ENCODE measurements at places on chromosomes 2 and 18. TPM values are rescaled to one million over a fixed set of nuclear protein-coding genes. Genes with fewer than 3 reads are reported as not detected.

SCYGR4 gene
- total RNA-seq: not detected

IMPACT gene
- total RNA-seq: 35.9 TPM

ALKAL2 gene
- not detected for total RNA-seq

MRO gene
- not detected for total RNA-seq

IL1RL1 gene
- 53.3 TPM for total RNA-seq

PFN4 gene
- 0.43 TPM for total RNA-seq

ZC3H6 gene
- total RNA-seq: 8.3 TPM

CRYGD gene
- not detected for total RNA-seq

UGT1A8 gene
- total RNA-seq: 0.14 TPM

ABCG5 gene
- total RNA-seq: not detected

RAPGEF4 gene
- total RNA-seq: 0.34 TPM

CROCC2 gene
- total RNA-seq: not detected

CFC1B gene
- total RNA-seq: not detected

GRHL1 gene
- total RNA-seq: 32.5 TPM

TXNDC2 gene
- under 0.01 TPM for total RNA-seq

FIGN gene
- total RNA-seq: 1.6 TPM

SLC9A4 gene
- total RNA-seq: not detected

DNAH7 gene
- 0.14 TPM for total RNA-seq

C2orf66 gene
- 0.93 TPM for total RNA-seq

COL6A3 gene
- under 0.01 TPM for total RNA-seq

ALLC gene
- not detected for total RNA-seq

ALPG gene
- not detected for total RNA-seq

SIX2 gene
- total RNA-seq: 11.6 TPM

RNF25 gene
- total RNA-seq: 35.5 TPM

CLASP1 gene
- total RNA-seq: 118 TPM

ACSL3 gene
- total RNA-seq: 249 TPM

ALPP gene
- total RNA-seq: not detected

VWA3B gene
- total RNA-seq: 0.07 TPM

ABCA12 gene
- total RNA-seq: 27.8 TPM

CLK1 gene
- total RNA-seq: 105 TPM

MEIS1 gene
- total RNA-seq: 16.1 TPM

KIAA2012 gene
- total RNA-seq: not detected

GKN2 gene
- not detected for total RNA-seq

PDCL3 gene
- total RNA-seq: 28.0 TPM

C2orf68 gene
- 11.9 TPM for total RNA-seq

DNPEP gene
- total RNA-seq: 59.5 TPM

IL1A gene
- total RNA-seq: 387 TPM

CYP26B1 gene
- total RNA-seq: 2.8 TPM

DDX18 gene
- total RNA-seq: 111 TPM

CFAP65 gene
- total RNA-seq: not detected

SF3B1 gene
- 160 TPM for total RNA-seq

MALT1 gene
- total RNA-seq: 67.0 TPM

MBD1 gene
- total RNA-seq: 157 TPM

SCTR gene
- total RNA-seq: not detected

ANKRD30B gene
- total RNA-seq: not detected

GTF2A1L gene
- total RNA-seq: not detected

ASPRV1 gene
- total RNA-seq: 0.34 TPM

SUPT7L gene
- total RNA-seq: 14.7 TPM

Data from nasal cavity respiratory epithelium epithelial cell of viscerocranial mucosa (primary cell).